ENCODE measurements at places on chromosomes 16 and 17. TPM values are rescaled to one million over a fixed set of nuclear protein-coding genes. Genes with fewer than 3 reads are reported as not detected.

DNA sequence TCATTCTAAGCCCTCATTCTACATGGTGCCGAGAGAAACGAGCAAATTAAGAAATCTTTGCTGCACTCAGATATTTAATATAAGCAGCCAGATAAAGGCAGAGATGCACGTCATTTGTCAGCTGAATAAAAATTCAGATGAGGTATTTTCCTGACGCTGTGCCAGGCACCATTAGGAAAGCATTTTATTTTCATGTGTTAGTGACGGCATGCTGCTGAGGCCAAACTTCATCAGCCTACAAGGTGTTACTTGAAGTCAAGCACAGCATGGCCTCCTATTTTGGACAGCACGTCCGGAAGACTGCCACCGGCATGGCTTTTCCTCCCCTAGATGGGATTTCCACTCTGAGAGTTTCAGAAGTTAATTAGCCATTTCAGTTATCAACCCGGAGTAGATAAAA lies 70.3 kb downstream of the IRX3 start:
- H3K27me3 ChIP-seq, result no peaks in the 10 kb centered on the region
- no peak for DNase-seq
- no peak overlapping the region for H3K4me3 ChIP-seq
- H3K4me1 ChIP-seq, result no peaks in the 10 kb centered on the region

DNA sequence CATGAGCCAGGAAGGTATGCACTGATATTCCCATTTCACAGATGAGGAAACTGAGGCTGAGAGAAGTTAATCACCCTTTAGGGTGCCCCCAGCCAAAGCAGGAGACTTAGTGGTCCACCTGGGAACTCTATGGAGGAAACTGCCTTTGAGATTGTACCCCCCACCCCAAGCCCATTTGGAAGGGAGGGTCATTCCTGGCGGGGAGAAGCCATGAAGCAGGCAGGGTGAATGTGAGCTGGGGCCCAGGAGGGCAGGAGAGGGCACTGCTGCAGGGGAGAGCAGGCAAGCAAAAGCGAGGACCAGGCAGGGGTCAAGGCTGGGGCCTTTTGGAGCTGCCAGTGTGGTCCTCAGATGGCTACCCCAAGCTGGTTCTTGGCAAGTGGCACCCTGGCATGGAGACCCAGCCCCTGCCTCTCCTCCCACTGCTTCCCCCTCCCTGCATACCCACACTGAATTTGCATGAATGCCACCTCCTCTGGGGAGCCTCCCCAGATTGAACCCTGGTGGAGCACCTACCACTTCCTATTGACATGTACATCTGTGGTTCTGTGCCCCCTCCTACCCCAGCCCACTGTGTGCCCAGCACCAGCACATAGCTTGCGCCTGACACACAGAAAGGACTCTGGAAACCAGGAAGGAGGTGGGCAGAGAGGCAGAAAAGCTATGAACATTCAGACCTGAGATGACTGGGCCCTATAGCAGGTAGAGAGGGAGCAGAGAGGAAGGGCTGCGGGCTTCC lies 965 bp upstream of the TMC6 start:
- H3K27me3 ChIP-seq, result no peaks in the 10 kb centered on the region
- H3K27ac ChIP-seq, result peak overlapping the region; percentile 97
- H3K36me3 ChIP-seq, result peaks cover 46% of the 10 kb centered on the region
- H3K4me1 ChIP-seq, result peaks cover 52% of the 10 kb centered on the region
- H3K4me3 ChIP-seq, result peak overlapping the region; percentile 99
- peak; percentile 84 for DNase-seq

- peaks cover 24% of the 10 kb centered on the region for H3K27me3 ChIP-seq
- H3K27ac ChIP-seq, result no peak overlapping the region
- no peak for DNase-seq
- H3K4me1 ChIP-seq, result no peaks in the 10 kb centered on the region
- H3K4me3 ChIP-seq, result no peak overlapping the region
These were observed 304.4 kb downstream of the FOXL1 start for GRCh38 chr16:86882586-86883280.

The TMC7 gene
- not detected for total RNA-seq

- no peak for DNase-seq
- H3K27me3 ChIP-seq, result peaks cover 19% of the 10 kb centered on the region
- H3K4me1 ChIP-seq, result peaks cover 2% of the 10 kb centered on the region
- H3K27ac ChIP-seq, result no peak overlapping the region
- no peaks in the 10 kb centered on the region for H3K36me3 ChIP-seq
These were observed 155.8 kb upstream of the GSE1 start for GRCh38 chr16:85457366-85457765.

The ZFPM1 gene
- 19.3 TPM for total RNA-seq

The NPIPA7 gene
- 8.0 TPM for total RNA-seq

- H3K4me1 ChIP-seq, result peaks cover 11% of the 10 kb centered on the region
- no peak overlapping the region for H3K4me3 ChIP-seq
- H3K27me3 ChIP-seq, result no peaks in the 10 kb centered on the region
- H3K36me3 ChIP-seq, result peaks cover 44% of the 10 kb centered on the region
- no peak overlapping the region for H3K27ac ChIP-seq
These were observed 5.4 kb downstream of the NPLOC4 start for GRCh38 chr17:81631482-81631881.

DNA sequence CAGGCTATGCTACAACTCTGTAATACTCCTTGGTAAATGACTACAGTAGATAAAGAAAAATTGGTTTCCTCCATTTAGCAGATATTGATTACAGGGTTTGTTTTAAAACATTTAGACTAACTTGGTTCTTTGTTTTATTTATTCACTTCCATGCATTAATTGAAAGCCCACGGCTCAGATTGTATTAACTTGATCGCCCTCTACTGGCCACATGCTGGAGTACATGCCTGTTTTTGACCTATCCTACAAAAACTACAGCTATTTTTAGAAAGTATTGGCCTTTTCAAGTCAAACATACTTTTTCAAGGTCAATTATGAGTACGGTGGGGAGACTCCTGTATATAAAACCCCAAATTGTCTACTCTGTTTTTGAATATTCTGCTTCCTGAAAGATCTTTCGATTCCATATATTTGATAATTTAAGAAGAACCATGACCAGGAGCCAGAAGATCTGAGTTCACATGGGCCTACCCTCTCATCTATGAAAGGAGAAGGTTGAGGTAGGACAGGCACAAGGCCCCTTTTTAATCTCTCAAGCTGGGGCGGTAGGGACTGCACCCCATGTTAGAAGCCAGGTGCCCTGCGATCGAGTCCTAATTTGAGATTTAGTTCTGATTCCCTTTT lies 51.8 kb downstream of the CA10 start:
- DNase-seq, result peak; percentile 79
- no peaks in the 10 kb centered on the region for H3K36me3 ChIP-seq
- H3K27ac ChIP-seq, result no peak overlapping the region
- no peaks in the 10 kb centered on the region for H3K27me3 ChIP-seq

DNA sequence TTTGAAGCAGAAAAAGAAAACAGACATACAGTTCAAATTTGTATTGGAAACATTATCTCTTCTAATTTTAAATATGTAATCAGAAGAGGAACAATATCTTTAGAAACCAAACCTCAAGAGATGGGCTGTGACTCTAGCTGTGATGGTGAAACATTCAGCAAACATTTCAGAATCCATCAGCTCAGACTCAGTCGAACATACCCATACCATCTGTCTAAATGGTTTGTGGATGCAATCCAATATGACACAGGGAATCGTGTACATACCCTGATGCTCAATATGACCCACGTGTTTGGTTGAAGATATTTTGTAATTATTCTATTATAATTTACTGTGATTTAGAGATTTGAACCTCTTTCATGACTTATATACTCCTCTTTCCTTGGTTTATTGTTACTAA lies 665.2 kb upstream of the CDH8 start:
- no peak for DNase-seq
- no peak overlapping the region for H3K4me3 ChIP-seq
- no peaks in the 10 kb centered on the region for H3K36me3 ChIP-seq
- H3K27ac ChIP-seq, result no peak overlapping the region

DNA sequence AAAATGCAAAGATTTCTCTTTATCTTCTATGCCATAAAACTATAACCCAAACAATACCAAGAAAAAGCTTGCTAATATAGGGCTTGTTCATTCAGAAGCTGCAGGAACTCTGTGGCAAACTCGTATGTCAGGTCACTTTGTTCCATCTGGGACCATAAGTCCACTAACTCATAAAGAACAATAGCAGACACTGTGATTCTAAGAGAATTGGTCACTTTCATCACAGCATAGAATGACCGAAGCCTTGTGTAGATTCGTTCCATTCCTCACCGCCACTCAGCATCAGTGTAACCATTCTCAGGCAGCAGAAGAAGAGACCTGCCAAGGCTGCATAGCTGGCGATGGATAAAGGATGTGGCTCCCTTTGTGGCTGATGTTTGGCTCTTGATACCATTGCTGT lies 30.3 kb upstream of the VAT1L start:
- H3K4me1 ChIP-seq, result no peaks in the 10 kb centered on the region
- no peaks in the 10 kb centered on the region for H3K27me3 ChIP-seq

DNA sequence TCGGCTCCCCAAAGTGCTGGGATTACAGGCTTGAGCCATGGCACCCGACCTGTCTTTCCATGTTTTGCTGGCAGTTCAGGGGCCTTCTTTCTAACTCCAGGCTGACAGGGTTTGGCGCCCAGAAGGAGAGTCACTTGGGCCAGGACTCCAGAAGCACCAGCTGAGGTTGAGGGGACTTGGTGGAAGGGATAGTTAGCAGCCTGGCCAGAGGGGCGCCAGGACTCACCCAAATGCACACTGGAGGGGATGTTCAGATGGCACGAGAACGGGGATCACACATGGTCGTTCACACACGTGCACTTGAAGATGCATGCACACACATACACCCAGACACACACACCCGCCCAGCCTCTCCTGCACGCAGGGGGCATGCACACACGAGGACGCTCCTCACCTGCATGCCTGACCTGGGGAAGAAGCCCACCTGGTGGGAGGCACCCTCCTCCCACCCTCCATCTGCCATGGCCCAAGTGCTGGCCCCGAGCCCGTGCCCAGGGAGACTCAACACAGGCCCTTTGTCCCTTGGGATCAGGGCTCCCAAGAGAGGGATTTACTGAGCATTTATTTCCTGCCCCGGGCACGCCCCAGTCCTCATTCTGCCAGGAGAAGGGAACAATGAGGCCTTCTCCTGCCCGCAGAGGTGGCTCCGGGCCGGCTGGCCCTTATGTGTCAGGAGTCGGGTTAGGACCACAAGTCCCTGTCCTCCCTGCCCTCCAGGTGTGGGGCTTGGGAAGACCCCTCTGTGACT lies 2.3 kb upstream of the PRSS21 start:
- no peak overlapping the region for H3K27ac ChIP-seq
- H3K27me3 ChIP-seq, result no peaks in the 10 kb centered on the region
- no peak for DNase-seq
- no peaks in the 10 kb centered on the region for H3K4me1 ChIP-seq

GRCh38 chr16:78597809-78598570 lies 498.5 kb downstream of the WWOX start:
- H3K27ac ChIP-seq, result no peak overlapping the region
- no peak for DNase-seq
- H3K4me3 ChIP-seq, result no peak overlapping the region
- no peaks in the 10 kb centered on the region for H3K27me3 ChIP-seq

The LRRC36 gene
- total RNA-seq, result 0.23 TPM

The DPEP1 gene
- not detected for total RNA-seq

DNA sequence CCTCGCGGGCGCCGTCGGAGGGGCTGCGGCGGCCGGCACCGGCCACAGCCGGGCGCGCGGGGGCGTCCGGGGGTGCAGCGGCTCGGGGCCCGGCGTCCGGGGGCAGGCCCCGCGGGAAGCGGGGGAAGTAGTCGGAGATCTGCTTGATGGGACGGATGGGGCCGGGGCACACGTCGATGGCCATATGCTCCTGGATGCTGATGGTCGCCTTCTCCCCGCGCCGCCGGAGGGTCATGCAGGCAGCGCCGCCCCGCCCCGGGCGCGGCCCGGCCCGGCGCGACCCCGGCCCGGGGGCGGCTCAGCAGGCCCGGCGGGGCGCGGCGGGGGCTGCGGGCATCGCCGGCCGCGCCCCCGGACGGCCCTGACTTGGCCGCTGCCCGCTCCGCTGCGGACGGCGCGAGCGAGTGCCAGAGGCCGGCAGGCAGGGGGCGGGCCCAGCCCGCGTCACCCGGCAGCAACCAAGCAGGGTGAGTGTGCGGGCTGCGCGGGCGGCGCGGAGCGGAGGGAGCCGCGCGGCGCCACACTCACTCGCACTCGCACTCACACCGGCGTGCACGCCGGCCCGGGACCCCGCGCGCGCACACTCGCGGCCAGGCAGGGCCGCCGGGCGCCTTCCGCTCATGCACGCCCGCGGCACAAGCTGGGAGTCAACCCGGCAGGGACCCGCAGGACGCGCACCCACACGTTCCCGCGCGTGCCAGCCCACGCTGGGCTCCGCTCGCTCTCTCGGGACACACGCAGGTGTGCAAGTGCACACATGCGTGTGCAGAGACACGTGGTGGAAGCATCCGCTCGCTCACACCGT lies at the start of gene DOC2B:
DOC2B (minus strand) TSS at position 406 of the 805 bp plus-strand sequence; CDS start at position 235, 171 bp downstream.
- H3K27ac ChIP-seq, result peak within 1 kb of the TSS; percentile 46
- DNase-seq, result peak; percentile 76
- H3K27me3 ChIP-seq, result peaks cover 38% of the 10 kb centered on the region
- peaks cover 19% of the 10 kb centered on the region for H3K4me1 ChIP-seq
- peaks cover 1% of the 10 kb centered on the region for H3K36me3 ChIP-seq

DNA sequence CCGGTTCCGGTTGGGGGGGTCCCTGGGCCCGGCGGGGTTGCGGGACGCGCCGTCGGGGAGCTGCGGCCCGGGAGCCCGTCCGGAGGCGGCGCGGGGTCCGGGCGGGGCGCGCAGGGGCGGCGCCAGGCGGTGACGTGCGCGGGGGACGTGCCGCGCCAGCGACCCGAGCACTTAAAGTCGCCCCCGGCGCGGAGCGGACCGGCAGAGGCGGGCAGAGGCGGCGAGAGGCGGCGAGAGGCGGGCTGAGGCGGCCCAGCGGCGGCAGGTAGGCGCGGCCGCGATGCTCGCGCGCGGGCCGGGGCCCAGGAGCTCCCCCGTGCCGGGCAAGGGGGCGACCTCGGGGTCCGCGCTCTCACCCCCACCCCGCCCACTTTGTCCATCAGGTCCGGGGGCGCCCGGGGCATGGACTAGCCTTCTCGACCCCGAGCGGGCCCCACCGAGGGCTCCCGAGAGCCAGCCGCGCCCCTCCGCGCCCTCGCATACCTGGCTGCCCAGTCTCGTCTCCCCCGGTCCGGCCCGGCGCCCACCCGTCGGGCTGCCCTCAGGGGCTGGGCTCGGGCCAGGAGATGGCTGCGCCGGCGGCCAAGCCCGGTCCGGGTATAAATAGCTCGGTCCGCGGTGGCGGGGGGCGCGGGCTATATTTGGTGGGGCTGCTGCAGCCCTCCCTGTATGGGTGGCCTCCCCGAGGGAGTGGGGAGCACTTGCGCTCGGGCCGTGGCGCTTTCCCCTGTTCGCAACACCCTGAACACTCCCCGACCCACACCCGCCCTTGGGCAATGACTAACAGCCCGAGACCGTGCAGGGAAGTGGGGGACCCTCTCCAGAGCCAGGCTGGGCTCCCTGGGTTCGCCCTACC lies at the start of gene SLC16A3:
SLC16A3 (plus strand) TSS at position 201 of the 856 bp plus-strand sequence. CDS start 6,967 bp downstream, outside the sequence.
- peak; percentile 94 for DNase-seq
- peaks cover 6% of the 10 kb centered on the region for H3K4me1 ChIP-seq

The GDPD1 gene
- total RNA-seq, result 1.8 TPM

The MKS1 gene
- total RNA-seq, result 23.1 TPM

The NOL11 gene
- total RNA-seq, result 118 TPM

GRCh38 chr17:31415004-31415454 lies 23.6 kb downstream of the RAB11FIP4 start:
- H3K27me3 ChIP-seq, result peaks cover 2% of the 10 kb centered on the region
- DNase-seq, result no peak
- no peak overlapping the region for H3K4me3 ChIP-seq
- H3K4me1 ChIP-seq, result no peaks in the 10 kb centered on the region

GRCh38 chr16:26051063-26051462 lies 359.3 kb downstream of the HS3ST4 start:
- H3K4me1 ChIP-seq, result no peaks in the 10 kb centered on the region
- H3K4me3 ChIP-seq, result no peak overlapping the region
- DNase-seq, result no peak
- no peaks in the 10 kb centered on the region for H3K27me3 ChIP-seq
- H3K36me3 ChIP-seq, result no peaks in the 10 kb centered on the region
